Panc1 (cell line): ENCODE measurements at places on chromosomes 12 and 14.

DNA sequence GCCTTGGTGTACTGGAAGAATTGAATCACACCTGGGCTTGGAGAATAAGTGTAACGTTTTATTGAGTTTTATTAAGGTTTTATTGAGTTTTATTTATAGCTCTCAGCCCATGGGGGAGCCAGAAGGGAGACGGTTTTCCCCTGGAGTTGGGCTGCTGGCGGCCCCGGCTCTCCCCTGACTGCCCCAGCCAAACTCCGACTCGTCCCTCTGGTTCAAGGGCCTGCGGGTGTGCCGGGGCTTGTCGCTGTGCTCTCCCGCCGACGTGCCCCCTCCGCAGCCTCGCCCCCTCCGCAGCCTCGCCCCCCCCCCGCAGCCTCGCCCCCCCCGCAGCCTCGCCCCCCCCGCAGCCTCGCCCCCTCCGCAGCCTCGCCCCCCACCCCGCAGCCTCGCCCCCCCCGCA, 326.1 kb upstream of the RTL1 start:
- no peak for DNase-seq

- DNase-seq, result peak; percentile 7
Observed at GRCh38 chr12:108457006-108457733, 57.9 kb upstream of the FICD start.

DNA sequence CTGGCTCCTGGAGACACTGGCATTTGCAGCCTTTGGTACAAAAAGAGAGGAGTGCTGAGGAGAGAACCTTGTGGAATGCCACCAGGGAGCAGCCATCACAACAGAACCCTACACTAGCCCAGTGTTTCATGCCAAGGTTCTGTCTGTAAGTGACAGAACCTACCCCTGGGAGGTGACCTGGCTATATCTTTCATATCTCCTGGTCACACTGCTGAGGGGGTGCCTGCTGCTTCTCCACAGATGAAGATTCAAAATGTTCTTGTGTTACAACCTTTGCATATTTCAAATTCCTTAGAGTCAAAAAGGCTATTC, 12.7 kb upstream of the EIF4B start:
- no peak for DNase-seq

GRCh38 chr14:102013669-102014200, 49.4 kb downstream of the DYNC1H1 start:
- no peak for DNase-seq

DNA sequence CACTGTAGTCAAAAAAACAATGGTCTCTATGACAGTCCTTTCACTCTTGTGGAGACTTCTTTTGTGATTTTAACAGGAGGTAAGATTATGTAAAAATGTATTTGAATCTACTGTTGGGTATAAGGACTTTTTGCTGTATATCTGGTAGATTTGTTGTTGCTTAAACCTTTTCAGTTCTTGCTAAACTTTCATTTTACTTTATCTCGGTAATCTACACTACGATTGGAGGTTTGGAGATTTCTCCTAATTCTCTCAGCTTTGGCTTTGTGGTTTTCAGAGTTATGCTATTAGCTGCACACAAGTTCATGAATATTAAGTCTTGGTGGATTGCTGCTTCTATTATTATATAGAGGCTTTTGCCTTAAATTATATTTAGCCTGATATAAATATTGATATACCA, 116.6 kb upstream of the HIF1A start:
- DNase-seq, result no peak

GRCh38 chr12:59088673-59089072, 168.4 kb upstream of the LRIG3 start:
- no peak for DNase-seq

- peak; percentile 89 for DNase-seq
Observed at GRCh38 chr12:77925536-77926108, 94.9 kb downstream of the NAV3 start.

DNA sequence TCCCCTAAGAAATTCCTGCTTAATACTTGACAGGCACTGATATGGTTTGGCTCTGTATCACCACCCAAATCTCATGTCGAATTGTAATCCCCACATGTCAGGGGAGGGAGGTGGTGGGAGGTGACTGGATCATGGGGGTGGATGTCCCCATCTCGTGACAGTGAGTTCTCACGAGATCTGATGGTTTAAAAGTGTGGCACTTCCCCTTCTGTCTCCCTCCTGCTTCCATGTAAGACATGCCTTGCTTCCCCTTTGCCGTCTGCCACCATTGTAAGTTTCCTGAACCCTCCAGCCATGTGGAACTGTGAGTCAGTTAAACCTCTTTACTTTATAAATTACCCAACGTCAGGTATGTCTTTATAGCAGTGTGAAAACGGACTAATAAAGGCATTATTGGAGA, 198.0 kb downstream of the FOXN3 start:
- DNase-seq, result no peak

DNA sequence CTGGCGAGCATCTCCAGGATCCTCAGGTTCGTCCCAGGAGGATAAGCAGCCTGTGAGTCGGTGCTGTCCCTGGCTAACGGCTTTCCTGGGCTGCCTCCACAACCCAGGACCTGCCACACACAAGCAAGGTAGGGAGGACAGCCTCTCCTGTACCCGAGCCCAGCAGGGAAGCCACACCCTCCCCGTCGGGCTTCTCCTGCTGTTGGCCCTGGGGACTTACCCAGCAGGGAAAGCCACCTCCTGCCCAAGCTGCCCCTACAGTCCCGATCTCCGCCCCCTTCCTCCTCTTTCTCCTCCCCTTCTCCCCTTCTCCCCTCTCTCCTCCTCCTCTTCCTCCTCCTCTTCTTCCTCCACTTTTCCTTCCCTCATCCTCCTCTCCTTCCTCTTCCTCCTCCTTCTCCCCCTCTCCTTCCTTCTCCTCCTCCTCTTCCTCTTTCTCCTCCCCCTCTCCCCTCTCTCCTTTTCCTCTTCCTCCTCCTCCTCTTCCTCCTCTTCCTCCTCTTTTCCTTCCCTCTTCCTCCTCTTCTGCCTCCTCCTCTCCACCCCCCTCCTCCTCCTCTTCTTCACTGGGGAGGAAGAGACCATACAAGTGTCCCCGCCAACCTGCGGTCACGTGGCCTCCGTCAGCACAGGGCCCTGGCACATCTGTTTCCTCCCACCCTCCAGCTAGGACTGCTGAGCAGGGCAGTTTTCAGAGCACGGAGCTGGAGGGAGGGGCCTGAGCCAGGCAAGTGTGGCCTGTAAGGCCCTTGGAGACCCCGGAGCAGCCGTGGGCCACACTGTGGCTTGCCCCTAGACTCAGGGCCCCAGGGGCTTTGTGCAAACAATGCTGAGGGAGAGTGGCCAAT, 17.3 kb upstream of the RFLNA start:
- DNase-seq, result no peak

- DNase-seq, result no peak
Observed at GRCh38 chr14:52272375-52272774, 4.9 kb downstream of the PTGDR start.

DNA sequence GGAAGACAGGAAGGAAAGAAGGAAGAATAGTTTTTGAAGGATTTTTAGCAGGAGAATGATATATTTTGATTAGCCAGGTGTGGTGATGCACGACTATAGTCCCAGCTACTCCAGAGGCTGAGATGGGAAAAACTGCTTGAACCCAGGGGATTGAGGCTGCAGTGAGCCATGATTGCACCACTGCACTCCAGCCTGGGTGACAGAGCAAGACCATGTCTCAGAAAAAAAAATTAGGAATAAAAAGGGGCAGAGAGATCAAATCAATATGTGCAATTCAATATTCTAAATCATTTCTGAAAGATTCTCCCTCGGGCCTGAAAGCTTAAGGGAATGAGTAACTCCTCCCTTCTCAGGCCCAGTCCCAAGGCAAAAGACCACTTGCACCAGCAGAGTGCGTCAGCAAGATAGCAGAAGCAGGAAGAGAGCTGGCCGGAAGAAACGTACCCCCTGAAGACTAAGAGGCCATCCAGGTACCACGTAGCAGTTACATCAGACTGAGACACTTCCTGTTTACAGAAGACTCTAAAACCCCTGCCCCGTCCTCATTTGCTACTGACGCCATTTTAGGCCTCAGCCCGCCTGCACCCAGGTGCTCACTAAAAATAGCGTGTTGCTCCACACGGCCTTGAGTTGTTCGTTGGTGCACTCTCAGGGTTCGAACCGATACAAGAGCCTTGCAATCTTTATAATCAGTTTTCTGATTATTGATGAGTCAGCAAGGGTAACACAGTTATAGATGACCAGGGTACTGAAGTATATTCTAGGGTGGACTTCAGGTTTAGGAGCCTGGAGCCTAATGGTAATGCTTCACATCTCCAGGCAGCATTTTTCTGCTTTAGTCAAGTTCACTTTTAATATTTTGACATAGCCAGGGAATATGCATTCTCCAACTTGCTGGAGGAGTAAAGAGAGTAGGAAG, 57.7 kb upstream of the CSRP2 start:
- no peak for DNase-seq

DNA sequence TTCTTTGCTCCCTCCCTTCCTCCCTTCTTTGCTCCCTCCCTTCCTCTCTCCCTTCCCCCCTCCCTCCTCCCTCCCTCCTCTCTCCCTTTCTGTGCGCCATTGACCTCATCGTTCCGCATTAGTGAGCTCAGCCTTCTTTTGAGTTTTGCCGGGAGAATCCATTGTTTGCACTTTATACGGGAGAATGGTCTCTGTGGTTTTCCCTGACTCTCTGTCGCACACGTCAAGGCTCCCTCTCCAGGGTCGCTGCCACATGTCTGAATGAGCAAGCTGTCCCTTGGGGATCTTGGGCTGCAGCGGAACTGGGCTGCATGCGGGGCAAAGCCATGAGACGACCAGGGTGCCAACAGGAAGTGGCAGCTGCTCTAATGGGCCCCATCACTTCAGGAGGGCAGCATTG, 118.5 kb downstream of the GLT1D1 start:
- DNase-seq, result no peak

DNA sequence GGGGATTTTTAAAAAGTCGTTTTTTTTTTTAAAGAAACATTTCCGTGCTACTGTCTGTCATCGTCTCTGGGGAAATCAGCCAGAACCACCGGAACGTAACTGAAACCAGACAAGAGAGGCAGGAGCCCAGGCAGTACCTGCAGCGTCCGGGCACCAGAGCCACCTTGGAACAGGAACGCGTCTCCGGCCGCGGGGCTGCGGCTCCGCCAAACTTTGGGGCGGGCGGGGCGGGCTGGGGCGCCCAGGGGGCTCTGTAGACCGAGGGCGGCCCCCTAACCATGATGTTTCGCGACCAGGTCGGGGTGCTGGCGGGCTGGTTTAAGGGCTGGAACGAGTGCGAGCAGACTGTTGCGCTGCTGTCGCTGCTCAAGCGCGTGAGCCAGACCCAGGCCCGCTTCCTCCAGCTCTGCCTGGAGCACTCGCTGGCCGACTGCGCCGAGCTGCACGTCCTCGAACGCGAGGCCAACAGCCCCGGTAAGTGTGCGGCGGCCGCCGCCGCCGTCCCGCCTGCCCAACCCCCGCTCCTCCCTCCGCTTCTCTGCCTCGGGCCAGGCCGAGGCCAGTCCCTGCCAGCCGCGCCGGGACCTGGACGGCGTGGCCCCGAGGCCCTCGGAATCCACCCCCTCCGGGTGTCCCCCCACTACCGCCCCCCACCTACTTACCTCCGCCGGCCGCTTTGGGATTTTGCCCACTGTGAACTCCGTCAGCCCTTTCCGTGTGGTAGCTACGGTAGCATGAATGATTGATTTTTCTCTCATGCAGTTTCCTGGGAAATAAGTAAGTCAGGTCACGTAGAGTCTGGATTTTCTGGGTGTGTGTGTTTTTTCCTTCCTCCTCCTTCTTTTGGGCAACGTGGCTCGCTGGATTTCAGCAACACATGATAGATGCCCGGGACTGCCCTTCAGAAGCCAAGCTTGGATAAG, 972 bp downstream of the SAMD4A start:
- DNase-seq, result no peak

GRCh38 chr12:96502477-96502876, 13.1 kb downstream of the CFAP54 start:
- no peak for DNase-seq

DNA sequence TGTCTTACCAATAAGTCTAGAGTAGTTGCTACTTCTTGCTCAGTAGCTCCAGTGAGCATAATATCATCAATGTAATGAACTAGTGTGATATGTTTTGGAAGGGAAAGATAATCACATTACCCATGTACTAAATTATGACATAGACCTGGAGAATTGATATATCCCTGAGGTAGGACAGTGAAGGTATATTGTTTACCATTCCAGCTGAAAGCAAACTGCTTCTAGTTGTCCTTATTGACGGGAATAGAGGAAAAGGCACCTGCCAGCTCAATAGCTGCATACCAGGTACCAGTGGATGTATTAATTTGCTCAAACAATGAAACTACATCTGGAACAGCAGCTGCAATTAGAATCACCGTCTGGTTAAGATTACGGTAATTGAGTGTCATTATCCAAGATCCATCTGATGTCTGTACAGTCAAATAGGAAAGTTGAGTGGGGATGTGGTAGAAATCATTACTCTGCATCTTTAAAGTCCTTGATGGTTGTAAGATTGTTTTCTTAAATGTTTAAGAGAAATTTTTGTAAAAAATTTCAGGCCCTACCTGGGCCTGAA, 100.0 kb upstream of the ARHGAP5 start:
- DNase-seq, result no peak

DNA sequence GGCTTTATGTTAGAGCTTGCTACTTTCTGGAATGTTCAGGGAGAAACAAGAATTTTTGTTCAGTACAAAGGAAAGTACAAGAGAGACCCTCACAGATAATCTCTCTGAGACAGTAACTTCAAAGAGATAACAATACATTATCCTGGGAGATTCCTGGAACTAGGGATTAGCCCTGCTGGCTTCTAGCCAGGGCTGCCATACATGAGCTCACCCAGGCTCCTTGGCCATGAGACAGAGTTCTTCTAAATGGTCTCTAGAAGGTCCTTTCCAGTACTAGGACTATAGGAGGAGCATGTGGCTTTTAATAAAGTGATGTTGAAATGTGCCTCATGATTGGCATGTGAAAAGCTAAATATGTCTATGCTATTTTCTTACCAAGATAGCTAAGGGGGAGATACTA, 342.5 kb downstream of the EMP1 start:
- DNase-seq, result no peak

DNA sequence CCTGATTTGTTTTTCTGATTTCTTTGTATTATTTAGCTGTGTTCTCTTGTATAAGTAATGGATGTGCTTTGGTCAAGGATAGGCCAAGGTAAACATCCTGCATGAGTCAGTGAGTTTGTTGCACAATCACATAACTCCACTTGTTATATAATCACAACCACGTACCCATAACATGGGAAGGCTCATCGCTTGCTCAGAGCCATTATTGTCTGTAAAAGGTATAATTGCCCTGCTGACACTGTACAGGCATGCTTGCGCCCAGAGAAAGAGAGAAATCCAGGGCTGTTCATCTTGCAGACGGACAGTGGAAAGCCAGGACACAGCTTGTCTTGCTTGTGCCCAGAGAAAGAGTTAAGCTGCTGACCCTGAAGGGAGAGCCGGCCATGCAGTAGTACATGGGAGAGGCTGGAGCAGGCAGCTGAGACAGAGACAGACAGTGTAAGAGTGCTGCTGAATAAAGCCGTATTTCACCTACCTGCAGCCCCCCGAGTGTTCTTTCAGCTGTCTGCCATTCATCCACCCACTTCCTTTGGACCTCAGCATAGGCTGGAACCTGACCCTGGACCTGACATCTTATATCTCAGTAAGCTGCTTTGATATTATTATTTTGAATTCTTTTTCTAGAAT, 174.7 kb upstream of the DAAM1 start:
- DNase-seq, result no peak
